ENCODE measurements at places on chromosomes 4 and X.
A peak's percentile ranks its signal among the peaks of the same experiment; 100 is the strongest.

DNA sequence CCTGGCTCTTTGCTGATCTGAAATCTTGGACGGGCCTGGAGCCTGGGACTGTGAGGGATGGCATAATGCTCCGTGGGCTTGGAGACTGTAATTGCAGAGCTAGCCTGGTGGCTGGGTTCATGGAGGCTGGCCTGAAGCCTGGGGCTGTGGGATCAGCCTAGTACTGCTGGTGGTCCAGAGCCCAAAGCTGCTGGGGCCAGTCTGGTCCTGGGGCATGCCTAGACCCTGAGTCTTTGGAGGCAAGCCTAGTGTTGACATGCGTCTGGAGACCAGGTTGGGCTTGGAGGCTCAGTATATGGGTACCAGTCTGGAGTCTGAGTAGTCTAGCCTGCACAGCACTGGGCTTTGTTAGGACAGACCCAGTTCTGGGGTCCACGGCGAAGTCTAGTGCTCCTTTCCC is 172.0 kb upstream of the ZC4H2 start:
- DNase-seq = no peak

- DNase-seq = peak; percentile 34
These were observed 215.2 kb upstream of the PSAPL1 start for GRCh38 chr4:7649741-7650531.

DNA sequence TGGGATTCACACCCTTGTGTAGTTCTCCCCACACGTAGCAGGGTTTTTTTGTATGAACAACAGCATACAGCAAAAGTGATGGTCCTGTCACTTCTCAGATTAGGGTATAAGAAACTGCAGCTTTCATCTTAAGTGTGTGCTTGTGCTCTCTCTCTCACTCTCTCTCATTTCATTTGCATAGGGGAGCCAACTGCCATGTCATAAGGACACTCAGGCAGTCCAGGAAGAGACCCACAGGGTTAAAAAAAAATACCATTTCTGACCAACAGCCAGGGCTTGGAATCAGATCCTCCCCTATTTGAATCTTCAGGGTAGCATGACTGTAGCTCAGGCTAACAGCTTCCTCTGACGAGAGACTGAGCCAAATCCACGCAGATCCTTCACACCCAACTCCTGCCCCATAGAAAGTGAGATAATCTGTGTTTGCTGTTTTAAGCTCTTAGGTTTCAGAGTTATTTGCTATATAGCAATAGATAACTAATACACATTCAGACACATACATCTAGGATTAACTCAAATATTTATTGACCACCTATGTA is 331.2 kb downstream of the PAPSS1 start:
- no peak for DNase-seq

GRCh38 chr4:108072300-108072699 is 82.6 kb downstream of the HADH start:
- no peak for DNase-seq

GRCh38 chrX:122113376-122113775 is 1066.0 kb downstream of the GLUD2 start:
- no peak for DNase-seq

- DNase-seq = no peak
These were observed 5.5 kb upstream of the MXD4 start for GRCh38 chr4:2267320-2267811.

- no peak for DNase-seq
These were observed 228.8 kb downstream of the ADGRL3 start for GRCh38 chr4:61428950-61429349.

- DNase-seq = peak; percentile 53
These were observed 622 bp downstream of the TAFAZZIN start for GRCh38 chrX:154411981-154412340.

GRCh38 chr4:30866907-30867306 is 146.7 kb downstream of the PCDH7 start:
- DNase-seq = no peak

GRCh38 chr4:94032754-94033153 is 174.9 kb upstream of the SMARCAD1 start:
- DNase-seq = no peak

- no peak for DNase-seq
These were observed 105.2 kb upstream of the NOCT start for GRCh38 chr4:138910195-138910913.

DNA sequence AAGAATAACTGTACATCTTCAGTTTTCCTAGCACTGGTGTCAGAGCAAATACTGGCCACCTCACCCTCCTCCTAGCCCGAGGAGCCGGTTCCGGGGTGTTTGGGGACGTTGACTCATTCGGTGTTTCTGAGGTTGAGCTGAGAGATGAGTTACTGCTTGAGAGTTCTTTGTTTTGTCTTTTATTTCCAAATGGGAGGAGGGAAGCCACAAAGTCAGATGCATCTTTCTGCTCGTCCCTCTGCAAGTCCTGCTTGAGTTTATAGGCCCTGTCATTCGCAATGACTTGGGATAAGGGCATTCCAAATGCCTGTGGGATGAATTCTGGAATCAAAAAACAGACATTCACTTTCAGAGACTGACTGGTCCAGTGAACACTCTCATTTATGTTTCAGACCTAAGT is 77.5 kb downstream of the HCCS start:
- no peak for DNase-seq

DNA sequence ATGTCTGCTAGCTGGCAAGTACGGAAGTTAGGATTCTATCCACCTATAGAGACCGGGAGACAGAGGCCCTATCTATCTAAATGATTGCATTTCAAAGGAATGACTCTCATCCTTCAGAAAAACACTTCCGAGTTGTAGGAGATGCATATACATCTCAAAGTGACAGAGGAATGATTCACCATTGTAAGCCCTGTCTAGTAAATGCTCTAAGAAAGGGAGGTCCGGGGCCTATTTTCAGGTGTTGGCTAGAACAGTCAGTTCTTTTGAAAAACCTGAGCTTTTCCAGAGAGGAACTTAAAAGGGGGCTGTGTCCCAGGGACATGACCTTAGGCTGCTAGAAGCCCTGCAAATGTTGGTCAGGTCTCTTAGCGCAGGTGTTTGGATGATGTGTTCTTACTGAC is 262.9 kb upstream of the IL1RAPL1 start:
- DNase-seq = no peak

- no peak for DNase-seq
These were observed 23.3 kb downstream of the F8A3 start for GRCh38 chrX:155434906-155435743.

DNA sequence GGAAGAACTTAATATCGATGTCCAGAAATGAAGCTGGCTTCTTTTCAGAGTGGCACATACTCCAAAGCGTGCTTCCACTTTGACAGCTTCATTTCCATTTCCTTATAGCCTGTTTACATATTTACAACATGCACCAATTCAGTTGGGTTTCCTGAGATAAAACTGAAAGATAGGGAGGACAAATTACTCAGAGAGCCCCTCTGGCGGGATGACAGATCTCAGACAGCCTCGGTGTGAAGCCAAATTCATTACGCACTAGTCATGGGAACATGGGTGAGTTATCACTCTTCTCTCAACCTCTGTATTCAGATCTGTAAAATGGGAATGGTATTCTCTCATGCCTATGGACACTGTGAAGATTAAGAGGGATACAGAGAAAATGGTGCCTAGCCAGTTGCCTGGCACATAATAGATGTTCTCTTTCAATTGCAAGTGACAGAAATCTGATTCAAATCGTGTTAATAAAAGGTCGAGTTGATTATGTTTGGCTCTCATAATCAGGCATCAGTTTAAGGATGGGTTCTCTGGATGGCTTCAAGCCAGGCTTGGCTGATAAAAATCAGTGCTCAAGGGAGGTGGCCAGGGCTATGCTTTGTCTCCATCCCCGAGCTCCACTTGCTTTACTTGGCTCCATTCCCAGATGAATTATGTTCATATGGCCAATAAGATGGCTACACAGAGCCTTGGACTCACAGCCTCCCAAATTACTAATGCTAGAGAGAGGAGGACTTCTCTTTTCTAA is 132.2 kb upstream of the C1QTNF7 start:
- DNase-seq = no peak

GRCh38 chr4:182770996-182771514 is 146.1 kb downstream of the DCTD start:
- no peak for DNase-seq

- DNase-seq = no peak
These were observed 670 bp downstream of the PAPSS1 start for GRCh38 chr4:107719207-107719921.

DNA sequence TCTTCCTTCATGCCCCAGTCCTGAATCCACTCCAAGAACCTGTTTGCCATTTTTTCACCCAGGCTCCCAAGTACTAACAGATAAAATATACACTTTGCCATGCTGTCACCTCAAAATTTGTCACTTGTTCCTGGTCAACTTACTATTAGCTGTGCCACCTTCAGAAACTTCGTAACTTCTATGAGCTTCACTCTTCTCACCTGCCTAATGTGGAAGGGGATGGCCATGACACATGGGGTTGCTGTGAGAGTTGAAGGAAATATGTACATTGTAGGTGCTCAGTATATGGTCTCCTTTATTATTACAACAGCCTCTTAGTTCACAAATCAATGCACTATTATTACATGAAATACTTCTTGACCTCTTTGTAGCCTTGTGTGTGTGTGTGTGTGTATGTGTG is 10.4 kb downstream of the TMSB4X start:
- no peak for DNase-seq

DNA sequence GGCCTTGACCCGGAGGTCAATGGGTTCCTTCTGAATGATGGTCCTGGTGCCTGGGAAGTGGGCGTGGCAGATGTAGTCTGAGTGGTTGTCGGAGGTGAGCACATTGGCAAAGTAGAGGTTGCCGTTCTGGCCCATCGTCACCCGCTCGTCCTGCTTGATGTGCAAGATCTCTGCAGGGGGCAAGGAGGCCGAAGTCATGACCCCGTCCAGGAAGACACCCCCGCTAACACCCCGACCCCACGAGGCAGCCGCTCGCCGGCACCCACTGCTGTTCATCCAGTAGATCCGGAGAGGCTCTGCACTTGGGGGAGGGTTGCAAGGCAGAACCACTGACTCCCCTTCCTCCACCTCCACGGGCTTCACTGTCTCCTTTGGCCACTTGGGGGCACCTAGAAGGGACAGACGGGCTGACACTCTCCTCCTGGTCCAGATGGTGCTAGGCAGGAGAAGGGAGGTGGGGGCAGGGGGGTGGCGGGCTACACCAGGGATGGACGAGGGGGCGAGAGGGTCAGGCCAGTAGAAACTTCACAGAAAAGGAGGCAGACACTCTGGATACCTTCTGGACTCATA is 15.1 kb downstream of the L1CAM start:
- no peak for DNase-seq

GRCh38 chr4:41204400-41204978 is 9.9 kb downstream of the APBB2 start:
- DNase-seq = no peak

DNA sequence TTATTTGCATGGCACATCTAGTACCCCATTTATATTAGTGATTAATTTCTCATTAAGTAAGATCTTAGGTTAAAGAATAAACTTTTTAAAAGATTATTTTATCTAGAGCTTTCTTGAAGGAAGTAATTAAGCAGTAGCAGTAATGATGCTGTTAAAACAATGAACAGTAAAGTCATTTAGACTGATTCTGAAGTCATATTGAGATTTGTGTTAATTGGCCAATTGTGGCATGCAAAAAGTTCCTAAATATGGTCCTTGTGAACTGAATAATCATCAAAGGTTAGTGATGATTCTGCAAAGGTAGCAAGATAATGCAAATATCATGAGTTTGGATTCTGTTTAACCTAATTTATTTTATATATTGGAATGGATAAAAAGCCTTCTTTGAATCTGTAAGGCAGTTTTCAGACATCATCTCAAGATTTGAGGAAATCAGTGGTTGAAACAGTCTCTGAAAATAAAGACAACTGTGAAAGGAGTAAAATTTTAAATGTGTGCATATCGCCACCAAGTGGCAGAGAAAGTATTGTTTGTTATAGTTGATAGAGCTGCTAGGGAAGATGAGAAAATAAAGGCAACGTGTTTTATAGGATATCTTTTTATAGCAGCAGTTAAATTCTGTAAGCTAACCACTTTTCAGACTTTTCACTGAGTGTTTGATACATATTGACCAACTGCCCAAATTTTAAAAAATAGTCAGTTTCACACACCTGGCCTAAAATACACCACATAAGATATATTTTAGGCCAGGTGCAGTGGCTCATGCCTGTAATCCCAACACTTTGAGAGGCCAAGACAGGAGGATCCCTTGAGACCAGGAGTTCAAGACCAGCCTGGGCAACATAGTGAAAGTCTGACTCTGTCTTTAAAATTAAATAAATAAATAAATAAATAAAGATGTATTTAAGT is 79.6 kb downstream of the CCKAR start:
- DNase-seq = no peak

- DNase-seq = no peak
These were observed 3.2 kb upstream of the MAGEB2 start for GRCh38 chrX:30212172-30212571.

DNA sequence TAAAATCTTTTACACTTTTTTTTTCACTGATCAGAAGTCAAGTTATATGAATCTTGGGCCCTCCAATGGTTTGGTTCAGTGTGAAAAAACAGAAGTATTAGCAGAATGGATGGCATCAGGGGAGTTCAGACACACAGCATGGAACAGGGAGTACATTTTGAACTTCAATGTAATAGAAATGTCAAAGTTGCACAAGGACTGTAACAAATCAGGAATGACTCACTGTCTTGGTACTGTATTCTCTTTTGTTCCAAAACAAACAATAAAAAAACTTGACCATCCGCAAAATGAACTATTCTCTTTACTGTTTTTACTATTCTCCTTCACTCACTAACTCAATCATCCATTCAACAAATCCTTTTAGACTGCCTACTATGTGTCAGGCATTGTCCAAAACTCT is 401.0 kb downstream of the FSTL5 start:
- no peak for DNase-seq

Data from GM12892 (cell line).